ENCODE measurements at places on chromosomes 2 and 18.

DNA sequence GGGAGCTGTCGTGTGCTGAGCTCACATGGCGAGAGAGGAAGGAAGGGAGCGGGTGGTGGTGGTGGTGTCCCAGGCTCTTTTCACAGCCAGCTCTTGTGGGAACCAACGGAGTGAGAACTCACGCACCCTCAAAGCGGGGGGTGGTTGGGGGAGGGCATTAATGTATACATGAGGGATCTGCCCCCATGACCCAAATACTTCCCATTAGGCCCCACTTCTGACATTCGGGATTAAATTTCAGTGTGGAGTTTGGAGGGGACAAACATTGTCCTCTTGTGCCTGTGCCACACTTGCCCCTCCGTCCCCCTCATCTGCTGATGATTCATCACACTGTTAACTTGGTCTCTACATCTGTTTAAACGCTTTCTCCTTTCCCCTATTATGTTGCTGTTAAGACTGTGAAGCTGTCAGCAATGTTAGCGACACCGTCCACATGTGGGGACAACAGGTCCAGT, 22.5 kb downstream of the INPP4A start:
- no peak for DNase-seq

DNA sequence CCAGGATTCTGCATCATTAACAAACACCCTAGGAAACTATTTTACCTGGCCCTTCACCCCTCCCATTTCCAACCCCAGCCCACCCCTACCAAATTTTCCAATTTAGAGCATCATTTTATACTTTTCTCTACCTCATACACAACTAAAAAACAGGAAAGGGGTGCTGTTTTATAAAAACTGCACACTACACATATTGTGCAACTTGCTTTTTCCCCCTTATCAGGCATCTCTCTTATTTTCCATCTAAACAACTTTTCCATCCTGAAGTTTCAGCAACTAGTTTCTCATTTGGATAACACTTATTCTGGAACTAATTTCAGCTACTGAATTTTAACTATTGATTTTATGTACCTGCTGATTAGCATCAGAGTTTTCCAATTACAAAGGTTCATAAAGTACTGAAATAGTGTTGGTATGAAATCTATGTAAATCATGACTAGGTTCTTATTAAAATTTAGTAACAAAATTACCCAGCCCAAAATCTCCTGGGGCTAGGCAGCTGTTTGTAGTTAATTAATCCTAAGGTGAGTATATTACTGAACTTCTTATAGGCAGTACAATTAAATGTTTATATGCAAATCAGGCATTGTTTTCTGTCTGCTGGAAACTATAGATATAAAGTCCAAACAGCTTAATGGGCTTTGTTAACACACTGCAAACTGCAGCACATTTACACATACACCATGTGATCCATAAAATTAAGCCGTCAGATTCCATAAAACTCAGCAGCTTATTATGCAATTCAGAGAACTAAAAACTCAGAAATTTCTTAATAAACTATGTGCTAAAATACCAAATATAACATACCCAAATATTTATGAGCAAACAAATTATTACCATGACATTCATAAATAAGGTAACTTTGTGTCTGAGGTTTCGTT, 7.9 kb downstream of the SF3B1 start:
- DNase-seq: no peak

- no peak for DNase-seq
Observed at GRCh38 chr2:144004742-144005141, 515.2 kb downstream of the ZEB2 start.

- DNase-seq: no peak
Observed at GRCh38 chr2:65357959-65358294, 74.5 kb downstream of the SPRED2 start.

DNA sequence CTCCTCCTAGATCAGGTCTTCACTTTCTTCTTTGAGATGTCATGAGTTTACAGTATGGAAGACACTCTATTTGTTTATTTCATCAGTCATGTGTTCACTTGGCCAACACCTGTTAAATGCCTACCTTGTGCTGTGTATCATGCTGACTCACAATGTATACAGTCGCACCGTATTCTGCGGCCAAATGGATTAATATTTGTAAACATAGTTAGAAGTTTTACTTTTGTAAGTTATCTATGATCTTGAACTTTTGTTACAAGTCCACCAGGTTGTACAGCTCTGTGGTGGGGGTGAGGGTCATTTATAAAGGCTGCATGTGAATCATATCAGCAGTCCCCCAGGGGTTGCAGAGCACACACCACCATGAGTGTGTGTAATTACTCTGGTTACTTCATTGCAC, 408.7 kb upstream of the NRP2 start:
- DNase-seq: no peak

DNA sequence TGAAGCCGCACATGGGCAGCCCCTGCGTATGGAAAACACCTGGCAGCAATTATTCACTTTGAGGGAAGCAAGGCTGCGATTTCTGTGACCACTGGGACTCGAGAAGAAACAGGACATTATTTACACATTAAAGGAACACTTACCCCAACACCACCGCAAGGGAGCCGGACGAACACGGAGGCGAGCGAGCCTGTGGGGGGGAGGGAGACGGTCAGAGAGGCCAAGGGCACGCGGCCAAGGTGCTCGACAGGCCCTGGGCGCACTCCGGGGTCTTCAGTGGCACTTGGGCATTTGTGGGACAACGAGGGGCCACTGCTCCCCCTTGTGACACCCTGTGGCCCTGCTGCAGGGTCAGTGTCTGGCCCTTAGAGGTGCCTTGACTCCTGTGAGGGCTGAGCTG, 247.0 kb downstream of the TWIST2 start:
- DNase-seq: no peak

DNA sequence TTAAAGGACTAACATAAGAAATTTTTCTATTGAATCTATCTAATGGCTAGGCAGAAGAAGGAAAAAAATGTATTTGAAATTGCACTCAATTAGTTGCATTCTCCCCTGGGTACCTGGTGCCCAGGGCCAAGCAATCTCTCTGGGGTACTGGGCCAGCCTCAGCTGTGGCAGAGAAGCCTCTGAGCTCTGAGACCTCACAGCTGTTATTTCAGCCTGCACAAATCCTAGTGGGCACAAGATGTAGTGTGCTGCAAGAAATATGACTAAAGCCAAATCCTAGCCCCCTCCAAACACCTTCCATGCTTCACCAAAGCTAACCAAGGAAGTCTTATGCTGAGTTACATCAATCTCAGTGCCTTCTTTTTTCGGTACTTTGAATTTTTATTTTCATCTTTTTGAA, 478.4 kb downstream of the STK39 start:
- DNase-seq: no peak

GRCh38 chr2:113236367-113237159, 42.2 kb downstream of the PAX8 start:
- DNase-seq: no peak

DNA sequence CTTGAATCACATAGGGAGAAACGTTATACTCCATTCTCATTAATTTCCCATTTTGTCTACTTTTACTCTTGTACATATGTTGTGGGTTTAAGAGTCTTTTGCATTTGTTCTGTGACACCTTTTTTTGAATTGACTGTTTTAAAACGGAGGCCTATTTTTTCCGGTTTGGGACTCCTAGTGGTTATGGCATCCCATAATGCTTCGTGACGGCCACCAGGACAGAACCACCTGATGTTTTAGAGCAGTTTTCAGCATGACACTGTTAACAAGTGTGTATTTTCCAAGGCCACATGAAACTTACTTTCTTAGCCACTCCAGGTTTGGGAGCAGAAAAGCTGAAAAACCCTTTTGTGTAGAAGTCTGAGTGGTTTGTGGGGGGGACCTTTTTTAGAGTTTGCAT, 8.4 kb downstream of the SOX11 start:
- DNase-seq: no peak

GRCh38 chr2:159468257-159468656, 148.1 kb downstream of the BAZ2B start:
- no peak for DNase-seq

DNA sequence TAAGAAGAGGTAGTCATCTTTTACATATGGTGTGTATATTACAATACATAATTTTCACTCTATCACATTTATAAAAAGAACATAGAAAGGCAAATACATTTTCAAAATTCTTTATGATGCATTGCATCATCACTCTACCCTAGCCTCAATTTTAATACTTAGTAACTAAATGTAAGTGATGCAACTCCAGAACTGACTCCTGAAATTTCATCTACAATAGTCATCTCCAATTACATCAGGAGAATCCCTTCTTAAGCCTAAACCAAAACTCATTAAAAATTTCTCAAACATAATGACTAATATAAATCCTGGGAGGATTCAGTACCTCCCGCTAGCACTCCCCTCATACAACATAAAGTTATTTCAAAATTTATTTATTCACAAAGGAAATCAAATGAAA, 15.9 kb downstream of the TMX3 start:
- DNase-seq: no peak

- DNase-seq: peak; percentile 51
Observed at GRCh38 chr2:44949329-44950151, 8.0 kb downstream of the SIX3 start.

DNA sequence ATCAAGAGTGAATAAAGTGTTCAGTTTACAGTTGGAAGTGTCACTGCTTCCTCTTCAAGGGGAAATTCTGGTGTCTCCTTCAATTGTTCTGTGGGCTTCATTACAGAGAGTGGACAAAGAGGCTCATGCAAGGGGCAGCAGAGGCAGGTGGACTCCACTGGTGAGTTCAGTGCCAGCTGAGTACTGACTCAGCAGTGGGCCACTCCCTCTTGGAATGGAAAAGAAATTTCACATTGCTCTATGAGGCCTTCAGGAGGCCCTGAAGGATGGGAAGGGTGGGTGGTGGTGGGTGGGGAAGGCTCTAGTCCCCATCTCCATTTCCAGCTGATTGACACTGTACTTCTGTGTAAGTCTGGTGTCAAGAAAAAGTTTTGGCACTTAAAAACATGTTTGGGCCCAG, 66.4 kb downstream of the PRELID3A start:
- no peak for DNase-seq

- peak; percentile 10 for DNase-seq
Observed at GRCh38 chr2:228938629-228939028, 332.5 kb downstream of the PID1 start.

GRCh38 chr18:62637807-62638687, 77.3 kb upstream of the PHLPP1 start:
- no peak for DNase-seq

GRCh38 chr2:63827749-63828148, 13.9 kb upstream of the UGP2 start:
- peak; percentile 79 for DNase-seq

- no peak for DNase-seq
Observed at GRCh38 chr2:196041786-196042185, 26.9 kb downstream of the DNAH7 start.

DNA sequence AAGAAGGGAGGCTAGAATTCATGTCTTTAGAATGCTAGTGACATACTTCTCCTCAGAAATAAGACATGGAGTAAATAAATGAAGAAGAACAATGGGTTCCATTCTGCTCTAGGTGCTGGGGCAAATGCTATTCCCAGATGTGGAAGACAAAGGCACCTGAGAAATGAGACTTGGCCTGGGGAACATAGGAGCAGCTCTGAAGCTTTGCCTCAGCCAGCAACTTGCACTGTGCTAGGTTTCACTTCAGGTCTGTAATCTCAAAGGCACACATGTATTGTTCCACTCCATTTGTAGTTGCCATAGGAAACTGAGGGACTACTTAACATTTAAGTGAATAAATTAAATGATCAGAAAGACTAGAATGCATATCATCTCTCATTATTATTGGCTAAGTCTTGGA, 538.9 kb upstream of the REG3G start:
- DNase-seq: no peak

DNA sequence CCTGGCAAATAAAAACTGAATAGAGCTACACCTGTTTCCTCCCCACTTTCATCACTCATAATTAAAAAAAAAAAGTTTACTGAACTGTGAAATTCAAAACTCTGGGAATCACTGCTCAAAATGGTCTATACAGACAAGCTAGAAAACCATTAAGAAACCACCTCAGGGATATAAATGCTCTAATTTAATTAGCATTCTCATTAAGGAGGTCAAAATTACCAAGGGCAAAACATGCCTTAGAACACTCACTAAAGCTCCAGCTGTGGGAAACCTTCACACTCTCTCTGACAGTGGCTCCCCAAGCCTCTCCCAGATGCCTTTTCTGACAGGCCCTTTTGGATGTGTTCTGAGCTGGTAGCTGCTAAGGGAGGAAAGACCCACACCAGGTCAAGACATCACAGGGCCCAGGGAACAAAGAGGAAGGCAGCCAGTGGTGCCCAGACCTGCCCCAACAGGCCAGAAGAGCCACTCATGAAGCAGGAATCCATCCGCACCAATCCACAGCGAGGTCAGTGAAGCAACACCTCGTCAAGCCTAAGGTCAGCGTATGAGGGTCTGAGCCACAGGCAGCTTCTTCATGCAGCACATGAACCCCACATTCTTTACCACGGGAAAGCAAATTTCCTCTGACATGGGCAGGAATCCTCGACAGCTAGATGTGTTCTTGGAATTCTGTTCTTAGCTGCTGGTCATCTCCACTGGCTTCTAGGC, 35.6 kb downstream of the XDH start:
- no peak for DNase-seq

GRCh38 chr18:22683196-22683676, 249.9 kb upstream of the RBBP8 start:
- DNase-seq: peak; percentile 97

- no peak for DNase-seq
Observed at GRCh38 chr18:13179566-13180113, 38.9 kb upstream of the LDLRAD4 start.

GRCh38 chr2:198044777-198045176, 240.4 kb downstream of the PLCL1 start:
- no peak for DNase-seq

DNA sequence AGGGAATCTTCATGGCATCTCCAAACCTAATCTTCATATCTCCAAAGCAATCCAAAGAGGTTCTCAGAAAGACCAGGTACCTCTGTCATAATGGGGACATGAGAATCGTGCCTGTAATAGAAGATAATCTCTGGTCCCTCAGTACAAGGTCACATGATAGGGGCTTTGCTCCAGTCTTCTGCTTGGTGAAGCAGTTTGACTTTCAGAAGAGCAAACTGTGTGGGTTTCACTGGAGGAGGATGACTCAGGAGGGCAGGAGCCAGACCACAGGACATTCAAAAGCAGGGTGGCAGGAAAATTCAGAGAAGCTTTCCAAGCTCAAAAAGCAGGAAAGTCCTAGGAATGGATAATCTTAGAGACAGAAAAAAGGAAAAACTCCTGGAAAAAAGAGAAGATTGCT, 10.6 kb upstream of the PAX3 start:
- DNase-seq: peak; percentile 20

DNA sequence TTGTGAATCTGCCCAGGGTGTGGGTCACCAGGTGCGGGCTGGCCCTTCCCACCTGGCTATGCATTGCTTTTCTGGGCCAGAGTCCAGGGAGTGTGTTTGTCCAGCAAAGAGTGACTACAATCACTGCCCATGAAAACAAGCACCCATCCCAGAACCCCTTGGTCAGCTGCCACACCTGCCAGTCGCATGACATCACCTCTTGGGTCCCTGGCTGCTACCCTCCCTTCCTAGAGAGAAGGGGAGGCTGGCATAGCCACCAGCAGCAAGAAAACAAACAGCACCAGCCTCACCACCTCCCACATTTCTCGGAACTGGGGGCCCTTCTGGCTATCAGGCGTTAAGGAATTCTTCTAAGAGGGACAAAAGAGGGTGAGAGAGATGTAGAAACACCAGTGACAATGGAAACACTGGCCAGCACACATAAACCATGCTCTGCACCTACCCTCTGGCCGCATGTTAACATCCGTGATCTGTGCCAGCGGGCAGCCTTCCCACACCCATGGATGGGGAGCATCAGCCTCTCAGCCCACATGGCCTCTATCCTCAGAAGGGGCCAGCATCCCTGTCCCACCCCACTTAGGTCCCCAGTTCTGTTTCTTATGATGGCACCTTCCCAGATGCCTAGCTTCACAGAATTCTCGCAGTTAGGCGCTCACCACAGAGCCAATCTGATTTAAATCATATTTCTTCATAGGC, 109.7 kb upstream of the GLI2 start:
- DNase-seq: no peak

All from fibroblast of lung (primary cell).